ENCODE measurements at places on chromosomes 12 and 14.

- no peak for DNase-seq
These were observed 52.5 kb upstream of the EVL start for GRCh38 chr14:100012478-100013327.

- DNase-seq: no peak
These were observed 559.9 kb downstream of the C12orf50 start for GRCh38 chr12:87469295-87469694.

DNA sequence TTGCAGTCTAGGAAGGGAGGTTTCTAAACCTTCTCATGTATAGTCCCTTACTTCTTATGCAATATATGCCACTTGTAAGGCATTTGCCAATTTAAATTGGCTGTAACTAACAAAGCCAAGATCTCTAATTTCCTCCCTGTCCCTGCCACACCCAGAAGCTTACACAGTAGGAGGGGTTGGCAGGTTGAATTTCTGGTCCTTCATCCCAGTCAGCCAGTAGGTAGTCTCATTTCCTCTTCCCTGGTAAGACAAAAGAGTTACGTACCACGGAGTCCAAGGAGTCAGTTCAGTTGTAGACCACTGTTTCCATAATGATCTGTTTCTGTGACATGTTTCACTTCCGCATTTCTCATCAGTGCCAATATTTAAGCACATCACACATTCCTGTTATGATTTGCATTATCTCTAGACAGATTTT is 47.0 kb upstream of the PLBD1 start:
- DNase-seq: no peak

DNA sequence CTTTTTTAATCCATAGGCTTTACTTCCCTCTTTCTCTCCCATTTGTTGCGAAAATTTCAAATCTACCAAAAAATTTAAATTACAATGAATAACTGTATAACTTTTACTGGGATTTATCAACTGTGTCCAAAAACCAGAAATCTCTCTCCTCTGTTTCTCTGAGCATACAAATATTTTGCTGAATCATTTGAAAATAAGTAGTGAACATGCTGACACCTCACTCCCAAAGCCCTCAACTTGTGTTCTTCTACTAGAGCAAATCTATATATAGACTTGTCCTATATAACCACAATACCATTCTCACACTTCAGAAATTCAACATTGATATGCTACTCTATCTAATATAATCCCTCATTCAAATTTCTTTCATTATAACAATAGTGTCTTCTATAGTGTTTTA is 53.1 kb downstream of the SLCO1C1 start:
- DNase-seq: no peak

- no peak for DNase-seq
These were observed 238.8 kb downstream of the TTC6 start for GRCh38 chr14:37834275-37834674.

DNA sequence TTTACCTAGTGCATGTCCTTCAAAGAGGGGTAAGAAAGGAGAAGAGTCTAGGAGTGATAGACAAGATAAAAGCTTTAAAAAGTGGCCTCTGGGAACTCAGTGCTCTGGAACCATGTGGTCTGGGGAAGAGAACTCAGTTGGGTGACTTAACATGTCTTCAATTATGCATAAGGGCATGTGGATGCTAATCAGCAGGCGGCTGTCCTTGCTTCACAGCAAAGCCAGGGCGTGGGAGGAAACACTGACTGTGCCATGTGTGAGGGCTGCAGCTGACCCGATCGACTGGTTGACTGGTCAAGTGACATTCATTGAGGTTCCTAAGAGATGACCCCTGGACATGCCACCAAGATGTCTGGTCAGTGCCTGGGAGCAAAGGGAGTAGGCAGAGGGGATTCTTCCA is 1053.8 kb downstream of the BCL11B start:
- DNase-seq: no peak

DNA sequence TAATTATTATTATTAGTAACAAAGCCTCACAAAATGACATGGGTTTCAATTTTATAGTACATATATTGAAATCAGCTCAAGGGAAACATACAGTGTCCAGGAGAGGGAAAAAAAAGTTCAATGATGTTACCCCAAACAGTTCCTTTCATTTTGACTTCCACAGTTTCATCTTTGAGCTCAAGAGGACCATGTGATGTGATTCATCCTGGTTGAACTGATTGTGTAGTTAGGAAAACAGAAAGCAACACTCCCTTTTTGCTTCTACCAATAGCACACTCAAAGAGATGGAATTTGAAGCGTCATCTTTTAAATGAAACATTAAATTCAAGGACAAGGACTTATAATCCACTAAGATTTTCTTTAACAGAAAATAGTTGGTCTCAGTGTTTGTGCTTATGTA is 461.0 kb downstream of the FOXG1 start:
- DNase-seq: no peak

DNA sequence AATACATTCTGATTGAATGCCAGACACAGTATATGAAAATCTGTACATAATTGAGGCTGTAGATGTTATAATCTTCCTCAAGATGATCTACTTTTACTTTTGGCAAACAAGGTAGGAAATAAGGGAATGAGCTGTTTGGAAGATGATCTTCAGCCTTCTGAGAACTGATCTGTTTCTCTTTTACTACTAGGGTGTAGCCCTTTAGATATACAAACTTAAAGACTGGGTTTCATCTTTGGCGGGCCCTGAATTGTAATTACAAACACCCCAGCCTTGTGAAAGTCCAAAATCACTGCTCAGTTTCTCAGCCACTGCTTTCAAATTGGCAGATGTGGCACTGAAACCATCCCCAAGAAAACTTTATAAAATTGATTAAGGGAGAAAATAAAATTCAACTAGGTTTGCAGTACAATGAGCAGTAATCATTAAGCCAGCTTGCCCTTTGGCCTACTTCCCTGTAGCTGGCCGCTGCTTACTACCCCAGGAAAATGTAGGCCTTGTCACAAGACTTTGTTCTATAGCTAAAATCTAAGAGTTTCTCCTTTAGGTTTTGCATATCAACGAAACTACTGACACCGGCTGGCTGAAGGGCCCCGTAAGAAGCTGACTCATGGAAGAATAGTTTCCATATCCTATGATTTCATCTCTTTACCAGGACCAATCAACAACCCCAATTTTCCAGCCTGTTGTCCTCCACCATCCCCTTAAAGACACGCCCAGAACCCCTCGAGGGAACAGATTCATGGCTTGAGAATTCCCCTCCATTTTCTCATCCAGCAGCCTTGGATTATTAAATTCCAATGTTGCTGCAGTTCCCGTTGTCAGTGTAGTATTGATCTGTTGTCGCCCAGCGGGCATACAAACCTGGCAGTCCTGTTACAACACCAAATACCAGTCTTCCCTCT is 210.8 kb downstream of the PCNX1 start:
- DNase-seq: no peak

- DNase-seq: no peak
These were observed 1.0 kb upstream of the NR4A1 start for GRCh38 chr12:52050116-52050757.

DNA sequence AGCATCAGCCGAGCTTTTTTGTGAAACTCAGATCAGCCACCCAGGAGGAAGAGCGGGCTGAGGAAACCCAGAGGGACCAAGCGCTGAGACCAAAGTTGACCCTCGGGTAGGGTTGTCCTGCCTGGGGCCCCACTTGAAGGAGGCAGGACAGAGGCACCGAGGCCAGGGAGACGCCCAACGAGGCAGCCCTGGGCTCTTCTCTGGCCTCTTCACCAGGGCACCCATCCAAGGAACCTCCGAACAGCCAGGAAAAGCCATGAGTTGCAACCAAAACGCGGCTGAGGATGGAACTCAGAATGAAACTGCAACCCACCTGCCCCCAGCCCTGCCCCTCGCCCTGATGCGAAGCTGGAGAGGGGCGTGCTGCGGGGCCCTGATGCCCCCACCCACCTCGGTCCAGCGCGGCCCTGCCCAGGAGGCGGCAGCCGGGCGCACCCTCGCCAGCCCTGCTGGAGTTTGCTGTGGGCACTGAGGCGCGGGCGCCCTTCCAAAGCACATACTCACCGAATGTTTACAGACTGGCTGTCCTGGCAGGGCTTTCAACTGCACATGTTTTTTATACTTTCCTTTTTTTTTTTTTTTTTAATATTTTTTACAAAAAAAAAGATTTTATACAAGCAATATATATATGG is 41.9 kb downstream of the JDP2 start:
- DNase-seq: no peak

DNA sequence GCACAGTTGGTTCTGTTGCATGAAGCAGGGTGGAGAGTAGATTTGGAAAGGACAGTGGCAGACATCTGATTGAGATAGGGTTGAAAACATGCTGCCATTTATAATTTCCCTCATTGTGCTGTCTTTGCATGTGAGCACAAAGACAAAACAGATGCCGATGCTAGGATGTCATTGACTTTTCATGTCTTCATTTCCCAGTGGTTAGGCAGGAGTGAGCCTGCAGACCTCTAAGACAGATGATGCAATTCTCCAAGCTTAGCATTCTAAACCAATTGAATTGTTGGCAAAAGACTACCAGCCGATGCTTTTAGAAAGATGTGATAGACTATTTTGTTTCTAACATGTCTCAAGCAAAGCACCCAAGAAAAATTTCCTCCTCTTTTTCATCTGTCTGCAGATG is 37.1 kb upstream of the PELI2 start:
- no peak for DNase-seq

- no peak for DNase-seq
These were observed 289.3 kb downstream of the FBXL14 start for GRCh38 chr12:1305063-1305434.

- no peak for DNase-seq
These were observed 5.4 kb downstream of the SLC15A4 start for GRCh38 chr12:128818065-128819022.

DNA sequence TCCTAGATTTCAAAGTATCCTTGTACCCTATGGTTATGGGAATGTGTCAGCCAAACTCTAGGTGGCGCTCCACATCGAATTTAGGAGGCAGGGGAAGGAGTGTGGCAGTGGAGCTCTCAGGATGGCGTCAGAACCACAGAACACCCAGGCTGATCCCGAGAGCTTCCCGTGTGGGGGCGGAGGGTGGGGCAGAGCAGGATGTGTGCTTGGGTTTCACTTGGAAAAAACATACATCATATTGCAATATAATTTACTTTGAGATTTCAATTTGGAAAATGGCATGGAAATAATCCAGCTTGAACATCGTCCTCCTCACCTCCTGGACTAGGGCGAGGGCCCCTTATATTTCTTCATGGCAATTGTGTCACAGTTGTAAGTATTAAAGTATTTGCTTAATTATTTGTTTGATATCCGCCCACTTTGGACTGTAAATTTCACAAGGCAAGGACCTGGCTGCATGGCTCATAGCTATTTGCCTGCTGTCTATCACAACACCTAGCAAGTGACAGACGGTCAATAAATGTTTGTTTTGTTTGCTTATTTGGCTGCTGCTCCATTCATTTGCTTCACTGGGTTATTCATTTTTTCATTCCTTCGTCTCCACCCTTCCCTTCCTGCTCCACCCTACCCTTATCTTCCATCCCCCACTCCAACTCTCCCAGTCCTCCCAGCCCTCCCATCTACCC is 221.5 kb upstream of the HMGA2 start:
- no peak for DNase-seq

DNA sequence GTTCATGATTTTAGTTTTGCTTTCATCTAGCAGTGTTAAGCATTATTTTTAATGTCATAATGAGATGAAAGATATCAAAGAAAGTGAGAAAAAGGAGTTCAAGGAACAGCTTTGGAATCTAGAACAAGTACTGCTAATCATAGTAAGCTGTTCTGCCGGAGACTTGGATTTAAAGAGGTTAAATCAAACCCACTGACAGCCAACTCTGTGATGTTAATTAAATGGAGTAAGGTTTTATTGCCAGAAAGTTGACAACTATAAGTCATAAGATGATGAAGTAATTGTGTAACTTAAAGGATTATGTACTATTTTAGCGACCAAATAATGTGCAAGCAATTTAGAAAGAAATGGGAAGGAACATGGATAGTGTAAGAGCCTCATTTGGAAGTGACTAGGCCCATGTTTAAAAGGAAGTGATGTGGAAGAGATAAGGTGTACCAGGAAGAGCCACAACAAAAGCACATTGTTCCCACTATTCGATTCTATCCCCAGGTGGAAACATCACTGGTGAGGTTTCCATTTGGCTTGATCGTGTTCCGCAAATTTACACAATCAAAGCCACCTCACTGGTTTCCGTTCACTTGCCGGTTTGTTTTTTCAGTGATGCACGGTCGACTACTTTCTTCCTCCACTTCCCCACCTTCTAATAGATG is 388.5 kb downstream of the PAWR start:
- no peak for DNase-seq

GRCh38 chr14:87094913-87095312 is 898.1 kb downstream of the GALC start:
- DNase-seq: no peak

DNA sequence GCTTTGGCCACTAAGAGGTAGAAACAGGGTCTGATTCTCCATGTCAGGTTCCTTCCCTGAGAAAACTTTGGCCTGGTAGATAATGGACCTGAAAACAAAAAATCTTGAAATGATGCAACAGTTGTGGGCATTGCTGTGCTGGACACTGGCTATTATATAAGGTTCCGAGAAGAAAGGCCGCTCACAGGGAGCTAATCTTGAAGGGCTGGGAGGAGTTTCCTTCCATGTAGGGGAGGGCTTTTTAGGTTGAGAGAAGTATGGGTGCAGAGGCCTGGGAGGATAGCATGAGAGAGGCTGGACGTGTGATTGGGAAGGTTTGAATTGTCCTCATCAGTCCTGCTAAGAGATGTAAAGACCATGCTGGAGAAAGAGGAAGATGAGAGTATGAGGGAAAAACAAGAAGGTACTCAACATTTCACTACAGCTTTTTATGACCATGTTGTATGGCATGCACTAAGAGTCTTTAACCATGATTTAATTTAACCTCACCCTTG is 11.6 kb downstream of the LRRK2 start:
- DNase-seq: no peak

GRCh38 chr14:88168498-88169165 is 154.4 kb downstream of the KCNK10 start:
- no peak for DNase-seq

DNA sequence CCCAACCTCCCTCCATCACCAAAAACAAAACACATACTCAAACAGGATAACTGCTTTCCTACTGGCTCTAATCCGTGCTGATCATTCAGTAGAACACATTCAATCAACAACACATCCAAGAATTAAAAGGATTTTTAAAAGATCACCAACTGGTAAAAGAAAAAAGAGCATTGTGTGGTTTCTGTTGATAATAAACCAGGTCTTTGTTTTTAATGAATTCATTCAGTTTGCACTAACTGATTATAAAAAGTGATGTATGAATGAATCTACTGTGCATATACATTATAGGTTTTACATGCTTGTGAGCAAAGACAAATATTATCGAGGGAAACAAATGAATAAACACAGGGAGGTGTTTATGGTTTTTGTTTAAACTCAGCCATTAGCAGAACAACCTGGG is 55.1 kb downstream of the CIT start:
- DNase-seq: no peak

DNA sequence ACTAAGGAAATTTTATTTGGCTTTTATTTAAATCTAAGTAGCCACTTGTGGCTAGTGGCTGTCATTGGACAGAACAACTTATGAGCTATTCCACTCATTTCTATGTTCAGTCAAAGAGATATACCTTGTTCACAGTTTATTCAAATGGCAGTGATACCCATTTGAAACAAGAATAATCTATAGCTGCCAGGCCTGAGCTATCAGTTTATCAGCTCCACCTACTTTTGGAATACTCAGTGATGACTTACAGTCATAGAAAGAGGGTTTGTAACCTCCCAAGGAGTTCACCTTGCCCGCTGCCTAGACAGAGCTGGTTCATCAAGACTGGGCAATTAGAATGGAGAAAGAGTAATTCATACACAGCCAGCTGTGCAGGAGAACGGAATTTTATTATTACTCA is 4.5 kb upstream of the ABHD4 start:
- no peak for DNase-seq

GRCh38 chr14:96104469-96105057 is 65.4 kb downstream of the C14orf132 start:
- DNase-seq: no peak

- no peak for DNase-seq
These were observed 304.7 kb downstream of the RMST start for GRCh38 chr12:97767347-97767746.

Measured in activated CD8-positive, alpha-beta memory T cell treated with anti-CD3 and anti-CD28 coated beads for 48 hours (primary cell).